DMS79 (cell line): ENCODE measurements at places on chromosomes 12 and 14.

- no peak for DNase-seq
These were observed 362.6 kb downstream of the DAD1 start for GRCh38 chr14:22226381-22226780.

DNA sequence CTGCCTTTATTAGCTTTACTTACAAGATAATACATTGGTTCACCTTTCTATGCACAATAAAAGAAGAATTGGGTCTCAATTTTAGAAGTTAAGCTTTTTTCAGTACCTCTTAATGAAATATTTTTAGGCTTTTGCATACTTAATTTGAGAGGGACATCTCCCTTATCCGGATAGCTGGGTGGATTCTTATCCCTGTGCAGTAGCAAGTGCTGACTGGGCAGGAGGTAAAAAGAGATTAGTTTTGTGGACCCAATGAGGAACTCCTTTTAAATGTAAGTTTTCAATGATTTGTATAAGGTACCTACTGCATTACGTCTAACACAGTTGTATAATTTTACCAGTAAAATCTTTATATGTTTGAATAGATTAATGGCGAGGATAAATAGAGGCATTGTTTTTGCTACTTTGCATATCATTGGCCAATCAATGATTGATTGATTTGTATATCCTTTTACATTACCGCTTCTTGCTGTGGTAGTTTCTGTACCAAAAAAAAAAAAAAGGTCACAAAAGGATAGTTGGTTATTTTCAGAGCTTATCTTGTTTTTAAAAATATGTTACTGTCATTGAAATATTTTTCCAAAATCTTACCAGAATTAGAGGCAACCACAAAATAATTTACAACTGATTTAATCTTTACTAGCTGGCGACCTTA lies 2.2 kb downstream of the CPSF6 start:
- no peak for DNase-seq

- no peak for DNase-seq
These were observed 355.4 kb upstream of the FAR2 start for GRCh38 chr12:28793581-28794151.

DNA sequence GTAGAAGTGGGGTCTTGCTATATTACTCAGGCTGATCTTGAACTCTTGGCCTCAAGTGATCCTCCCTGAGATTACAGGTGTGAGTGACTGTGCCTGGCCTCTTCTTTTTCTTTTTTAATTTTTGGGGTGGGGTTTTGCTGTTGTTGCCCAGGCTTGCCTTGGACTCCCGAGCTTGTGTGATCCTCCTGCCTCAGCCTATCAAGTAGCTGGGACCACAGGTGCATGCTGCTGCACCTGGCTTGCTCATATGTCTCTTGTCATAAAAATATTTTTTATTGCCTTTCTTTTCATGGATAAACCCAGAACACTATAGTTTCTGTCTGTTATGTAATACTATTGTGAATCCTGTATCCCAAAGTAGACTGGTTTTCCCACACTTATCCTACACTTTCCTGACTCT lies 26.0 kb downstream of the SCYL2 start:
- no peak for DNase-seq

GRCh38 chr14:38502239-38502638 lies 246.3 kb upstream of the CLEC14A start:
- no peak for DNase-seq

DNA sequence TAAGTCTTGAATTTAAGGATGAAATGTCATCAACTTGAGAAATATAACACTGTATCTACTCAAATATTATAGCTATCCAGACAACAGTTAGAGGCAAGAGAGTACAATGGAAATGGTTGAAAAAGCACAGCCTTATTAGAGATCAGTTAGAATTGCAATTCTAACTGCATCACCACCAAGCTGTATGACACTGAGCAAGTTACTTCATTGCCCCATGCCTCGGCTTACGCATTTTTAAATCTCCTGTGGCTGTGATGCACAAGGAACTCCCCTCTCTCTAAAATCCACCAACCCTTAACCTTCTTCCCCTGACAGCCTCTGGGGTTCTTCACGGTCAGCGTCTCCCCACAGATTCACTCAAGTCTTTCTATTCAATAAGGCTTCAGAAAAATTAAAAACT lies 75.1 kb downstream of the MED13L start:
- no peak for DNase-seq

DNA sequence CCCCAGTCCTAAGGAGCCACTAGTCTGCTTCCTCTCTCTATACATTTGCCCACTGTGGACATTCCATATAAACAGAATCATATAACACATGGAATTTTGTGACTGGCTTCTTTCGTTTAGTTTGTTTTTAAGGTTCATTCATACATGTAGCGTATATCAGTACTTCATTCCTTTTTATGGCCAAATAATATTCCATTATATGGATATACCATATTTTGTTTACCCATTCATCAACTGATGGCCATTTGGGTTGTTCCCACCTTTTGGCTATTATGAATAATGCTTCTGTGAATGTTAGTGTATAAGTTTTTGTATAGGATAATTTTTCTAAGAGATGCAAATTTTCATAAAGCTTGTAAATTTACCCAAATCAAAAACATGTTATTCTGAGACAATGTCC lies 4.4 kb downstream of the CRY1 start:
- DNase-seq = no peak

- DNase-seq = no peak
These were observed 16.4 kb downstream of the FOXJ2 start for GRCh38 chr12:8048906-8049305.
